Chondrocyte (in vitro differentiated cells): ENCODE measurements at places on chromosomes 1 and 21. TPM values are rescaled to one million over a fixed set of nuclear protein-coding genes. Genes with fewer than 3 reads are reported as not detected.

Gene SLAMF9
- not detected in 3 replicates for total RNA-seq

Gene AIM2
- not detected in 3 replicates for total RNA-seq

Gene CFAP74
- total RNA-seq: not detected in 3 replicates

Gene RSPH1
- 0.15 TPM in 1 of 3 replicates, not detected in the others for total RNA-seq

Gene ACTN2
- 0.28 to 0.47 TPM in 2 of 3 replicates, not detected in the other for total RNA-seq

Gene PFKFB2
- 13.3 to 15.5 TPM (median 14.8 TPM) in 3 replicates for total RNA-seq

Gene RAB3GAP2
- 47.5 to 55.7 TPM (median 48.2 TPM) in 3 replicates for total RNA-seq

Gene SPRR2A
- not detected in 3 replicates for total RNA-seq

Gene KRTAP21-2
- not detected in 3 replicates for total RNA-seq

Gene LDLRAD2
- total RNA-seq: 0.07 to 0.23 TPM in 2 of 3 replicates, not detected in the other

Gene OR2L3
- total RNA-seq: not detected in 3 replicates

DNA sequence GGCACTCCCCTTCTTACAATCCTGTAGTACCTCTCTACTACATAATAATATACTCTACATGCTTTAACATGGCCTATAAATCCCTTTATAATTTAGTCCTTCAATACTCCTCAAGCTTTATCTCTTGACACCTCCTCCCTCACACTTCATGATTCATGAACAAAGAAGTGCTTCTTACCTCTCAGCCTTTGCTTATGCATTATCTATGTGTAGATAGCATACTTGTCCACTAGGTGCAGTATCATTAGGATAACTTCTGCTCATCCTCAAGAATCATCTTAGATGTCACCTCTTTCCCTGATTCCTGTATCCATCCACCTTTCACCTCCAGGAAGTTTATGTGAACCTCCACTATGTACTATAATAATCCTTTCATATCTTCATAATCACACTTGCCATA is 74.4 kb downstream of the COL24A1 start:
- no peak for DNase-seq

- DNase-seq: no peak
Observed at GRCh38 chr21:41217671-41218385, 49.9 kb downstream of the BACE2 start.

DNA sequence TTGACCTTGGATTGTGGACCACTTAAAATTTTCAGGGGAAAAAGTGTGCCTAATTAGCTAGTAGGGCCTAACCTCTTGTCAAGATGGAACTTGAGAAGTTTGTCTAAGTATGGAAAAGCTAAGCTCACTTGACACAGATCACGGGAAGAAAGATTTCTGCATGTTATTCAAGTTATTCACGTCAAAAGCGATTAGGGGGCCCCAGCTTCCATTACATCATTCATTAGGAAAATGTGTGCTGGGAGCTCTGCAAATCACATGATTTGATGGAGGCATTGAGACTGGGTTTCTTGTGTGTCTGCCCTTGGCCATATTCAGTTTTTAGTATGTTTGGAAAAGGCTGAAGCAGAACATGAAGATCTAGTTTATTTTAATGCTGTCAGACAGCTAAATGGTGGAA is 15.5 kb upstream of the POGZ start:
- DNase-seq: no peak

DNA sequence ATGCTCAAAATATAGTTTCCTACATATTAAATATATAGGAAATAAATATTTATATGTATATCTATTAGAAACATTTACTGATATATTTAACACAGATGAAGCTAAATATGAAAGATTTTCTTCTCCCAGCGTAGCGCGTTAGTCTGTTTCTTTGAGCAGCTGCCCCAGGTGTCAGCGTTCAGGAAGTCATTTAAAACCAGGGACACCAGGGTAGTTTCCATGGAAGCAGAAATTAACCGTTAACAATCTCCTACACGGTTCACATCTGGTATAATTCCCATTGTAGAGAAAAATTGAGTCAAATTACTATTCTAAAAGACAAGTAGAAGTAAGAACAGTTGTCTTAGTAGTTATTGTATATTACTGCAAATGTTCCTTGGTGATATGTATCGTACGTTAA is 1443.7 kb downstream of the MRPL39 start:
- DNase-seq: no peak

DNA sequence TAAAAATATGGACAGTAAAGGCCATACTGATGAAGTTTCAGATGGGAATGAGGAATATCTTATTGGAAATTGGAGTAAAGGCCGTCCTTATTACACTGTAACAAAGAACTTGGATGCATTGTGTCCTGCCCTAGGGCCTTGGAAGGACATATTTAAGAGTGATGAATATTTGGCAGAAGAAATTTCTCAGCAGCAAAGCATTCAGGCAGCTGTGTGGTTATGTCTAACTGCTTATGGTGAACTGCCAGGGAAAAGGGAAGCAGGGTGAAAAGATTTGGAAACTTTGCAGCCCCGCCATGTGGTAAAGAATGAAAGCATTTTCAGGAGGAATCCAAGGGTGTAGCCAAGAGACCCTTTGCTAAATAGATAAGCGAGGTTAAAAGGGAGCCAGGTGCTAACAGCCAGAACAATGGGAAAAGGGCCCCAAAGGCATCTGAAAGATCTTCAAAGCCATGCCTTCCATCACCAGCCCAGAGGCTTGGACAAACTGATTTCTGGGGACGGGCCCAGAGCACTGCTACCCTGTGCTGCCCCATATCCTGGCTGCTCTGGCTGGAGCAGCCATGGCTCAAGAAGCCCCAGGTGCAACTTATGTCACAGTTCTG is 200.0 kb downstream of the PTPRU start:
- no peak for DNase-seq

DNA sequence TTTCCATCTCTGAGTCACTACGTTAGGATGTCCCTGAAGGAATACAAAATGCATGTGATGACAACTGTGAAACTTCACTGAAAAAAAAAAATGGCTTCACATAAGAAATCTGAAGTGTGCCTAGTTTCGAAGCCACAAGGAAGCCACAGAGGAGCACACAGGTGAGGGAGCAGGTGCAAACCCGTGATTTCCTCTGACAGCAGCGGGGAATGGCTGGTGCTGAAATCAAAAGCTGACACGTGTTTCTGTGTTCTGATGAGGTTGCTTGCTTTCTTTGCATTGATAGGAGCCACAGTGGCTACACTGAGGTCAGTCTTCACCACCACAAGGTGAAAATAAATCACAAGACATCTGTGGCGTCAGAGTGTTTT is 105.7 kb upstream of the TLR5 start:
- no peak for DNase-seq

DNA sequence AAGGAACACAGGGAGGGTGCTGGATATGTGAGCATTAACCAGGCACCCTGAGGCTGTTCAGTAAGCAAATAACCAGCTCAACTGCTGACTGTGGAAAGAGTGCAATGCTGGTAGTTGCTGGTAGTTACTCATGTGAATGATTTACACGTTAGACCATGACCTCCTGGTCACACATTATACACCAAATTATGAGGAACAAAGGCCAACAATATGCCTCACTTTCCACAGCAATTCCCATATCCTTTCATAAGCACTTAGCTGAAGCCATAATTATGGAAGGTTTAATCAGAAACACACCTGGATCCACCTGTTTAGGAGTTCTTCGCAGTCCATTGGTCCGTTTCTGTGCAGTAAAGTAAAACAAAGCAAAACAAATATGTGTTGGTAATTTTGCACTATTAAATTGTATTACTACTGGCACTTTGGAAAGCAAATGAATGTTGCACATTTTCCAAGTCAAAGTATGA is 281.8 kb downstream of the VAV3 start:
- DNase-seq: no peak

GRCh38 chr1:97632075-97632474 is 288.8 kb downstream of the DPYD start:
- no peak for DNase-seq

DNA sequence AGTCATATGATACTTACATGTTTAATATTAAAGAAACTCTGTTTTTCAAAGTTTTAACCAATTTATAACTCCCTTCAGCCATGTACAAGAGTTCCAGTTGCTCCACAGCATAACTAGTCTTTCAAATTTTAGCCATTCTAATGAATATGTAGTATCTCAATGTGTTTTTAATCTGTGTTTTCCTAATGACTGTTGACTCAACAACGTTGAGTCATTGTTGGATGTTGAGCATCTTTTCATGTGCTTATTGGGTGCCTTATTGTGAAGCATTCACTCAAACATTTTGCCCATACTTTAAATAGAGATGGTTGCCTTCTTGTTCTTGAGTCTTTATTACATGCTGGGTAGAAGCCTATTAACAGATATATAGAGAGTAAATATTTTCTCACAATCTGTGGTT is 240.2 kb upstream of the LYPLAL1 start:
- DNase-seq: no peak

DNA sequence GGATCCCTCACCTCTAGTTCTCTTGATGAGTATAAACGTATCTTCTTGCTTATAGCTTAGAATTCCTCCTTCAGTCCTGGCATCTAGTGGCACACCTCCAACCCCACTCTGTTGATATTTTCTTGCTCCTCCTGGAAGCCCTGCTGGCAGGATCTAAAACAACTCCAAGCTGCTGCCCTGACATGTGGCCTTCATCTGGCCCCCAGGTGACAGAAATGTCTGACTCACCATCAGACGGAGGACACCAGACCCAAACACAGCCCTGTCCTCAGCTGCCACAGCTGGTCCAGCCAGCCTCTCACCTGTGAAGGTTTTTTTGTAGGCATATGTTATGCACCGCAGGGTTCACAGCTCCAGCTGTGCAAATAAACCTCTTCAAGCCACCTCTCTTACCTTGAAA is 53.4 kb downstream of the KRTAP19-8 start:
- DNase-seq: no peak

DNA sequence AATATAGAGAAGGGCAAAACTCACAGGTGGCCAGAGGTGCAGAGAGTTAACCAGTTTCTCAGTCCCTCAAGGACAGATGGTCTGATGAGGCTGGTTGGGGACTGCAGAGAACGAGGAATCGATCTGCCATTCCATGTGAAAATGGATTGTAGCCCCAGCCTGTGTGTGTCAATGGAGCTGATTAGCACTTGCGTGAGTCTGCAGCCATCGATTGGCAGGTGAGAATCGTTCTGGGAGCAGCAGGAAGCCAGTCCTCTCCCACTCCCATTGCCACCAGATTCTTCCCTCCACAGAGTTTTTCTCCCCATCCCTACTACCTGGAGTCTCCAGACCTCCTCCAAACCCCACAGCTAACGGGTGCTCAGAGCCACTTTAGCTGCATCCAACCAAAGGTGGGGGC is 18.3 kb upstream of the PSMB2 start:
- DNase-seq: no peak

DNA sequence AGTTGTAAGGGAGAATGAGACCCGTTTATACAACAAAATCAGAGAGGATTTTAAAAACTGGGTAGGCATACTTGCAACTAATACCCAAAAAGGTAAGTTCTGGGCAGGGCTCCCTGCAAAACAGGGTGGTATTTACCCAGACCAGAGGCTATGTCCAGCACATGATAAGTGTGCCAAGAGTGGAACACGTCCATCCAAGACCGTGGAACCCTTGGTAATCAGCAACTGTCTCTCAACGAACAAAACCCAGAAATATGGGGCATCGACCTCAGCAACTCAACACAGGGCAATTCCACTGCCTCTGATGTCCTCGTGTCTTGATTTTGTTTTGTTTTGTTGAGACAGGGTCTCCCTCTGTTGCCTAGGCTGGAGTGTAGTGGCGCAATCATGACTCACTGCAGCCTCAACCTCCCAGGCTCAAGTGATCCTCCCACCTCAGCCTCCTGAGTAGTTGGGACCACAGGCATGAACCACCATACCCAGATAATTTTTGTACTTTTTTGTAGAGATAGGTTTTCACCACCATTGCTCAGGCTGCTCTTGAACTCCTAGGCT is 26.7 kb upstream of the MX1 start:
- DNase-seq: no peak

- DNase-seq: peak; percentile 87
Observed at GRCh38 chr21:45335761-45336534, 48.3 kb upstream of the POFUT2 start.

DNA sequence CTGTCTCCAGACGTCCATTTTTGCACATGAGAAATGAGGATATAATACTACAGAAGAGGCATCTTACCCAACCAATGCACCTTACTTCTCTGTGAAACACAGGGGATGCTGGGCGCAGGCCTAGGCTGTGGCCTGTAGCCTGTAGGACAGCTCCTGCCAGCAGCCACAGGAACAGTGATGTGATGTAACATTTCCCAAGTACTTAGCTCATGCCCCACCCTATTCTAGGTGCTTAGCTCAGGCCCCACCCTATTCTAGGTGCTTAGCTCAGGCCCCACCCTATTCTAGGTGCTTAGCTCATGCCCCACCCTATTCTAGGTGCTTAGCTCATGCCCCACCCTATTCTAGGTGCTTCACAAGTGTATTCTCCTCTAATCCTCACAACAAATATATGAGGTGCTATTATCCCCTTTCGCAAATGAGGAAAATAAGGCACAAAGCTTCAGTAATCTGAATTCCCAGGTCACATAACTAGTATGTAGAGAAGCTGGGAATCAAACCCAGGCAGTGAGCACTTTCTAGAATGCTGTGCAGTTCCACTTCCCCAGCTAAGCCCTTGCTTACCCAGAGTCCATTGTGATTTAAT is 4.6 kb upstream of the NAXE start:
- DNase-seq: no peak

- no peak for DNase-seq
Observed at GRCh38 chr1:208606959-208607358, 362.8 kb upstream of the PLXNA2 start.

DNA sequence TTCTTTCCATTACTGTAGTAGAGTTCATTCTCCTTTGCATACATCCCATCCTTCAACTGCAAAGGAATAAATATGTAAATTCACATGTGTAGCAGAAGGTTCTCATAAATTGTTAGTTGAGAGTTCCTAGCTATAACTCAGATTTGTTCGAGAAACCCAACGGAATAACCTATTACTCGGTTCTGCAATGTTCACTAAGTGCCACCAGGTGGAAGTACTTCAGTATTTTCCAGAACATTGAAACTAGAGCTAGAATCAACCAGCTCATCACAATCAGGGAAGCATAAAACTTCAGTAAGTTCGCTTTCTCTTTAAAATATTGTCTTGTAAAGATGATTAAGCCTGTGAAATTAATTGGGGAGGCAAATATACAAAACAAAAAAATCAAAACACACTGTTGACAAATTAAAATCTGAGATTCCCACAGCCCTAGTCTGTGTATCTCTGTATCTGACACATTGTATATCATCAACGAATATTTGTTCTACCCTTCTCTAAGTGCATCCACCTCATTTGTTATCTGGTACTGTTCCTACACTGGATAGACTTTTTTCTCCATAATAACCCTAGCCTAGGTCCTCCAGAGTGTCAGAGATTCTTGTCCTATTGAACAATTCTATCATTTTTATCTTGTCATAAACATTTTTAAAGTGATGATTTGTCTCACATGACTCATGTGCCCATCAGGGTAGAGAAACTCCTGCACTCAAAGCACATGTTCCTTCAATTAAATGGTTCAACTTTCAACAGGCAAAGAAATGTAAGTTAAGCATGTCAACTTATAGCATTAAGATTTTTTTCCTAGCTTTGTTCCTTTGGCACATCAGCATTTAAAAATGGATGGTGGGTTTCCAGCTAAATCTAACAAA is 31.9 kb downstream of the MROH9 start:
- DNase-seq: no peak

- no peak for DNase-seq
Observed at GRCh38 chr1:216216305-216216704, 206.9 kb downstream of the USH2A start.
